ENCODE measurements at places on chromosomes 11 and 22. TPM values are rescaled to one million over a fixed set of nuclear protein-coding genes. Genes with fewer than 3 reads are reported as not detected.

TMPRSS13 gene
- 0.60 TPM for total RNA-seq

C1QTNF5 gene
- 24.3 TPM for total RNA-seq

GRCh38 chr11:16346975-16347374 lies 9.4 kb downstream of the SOX6 start:
- no peak for DNase-seq

GRCh38 chr11:35242412-35243242 lies 103.7 kb downstream of the CD44 start:
- no peak for DNase-seq

DNA sequence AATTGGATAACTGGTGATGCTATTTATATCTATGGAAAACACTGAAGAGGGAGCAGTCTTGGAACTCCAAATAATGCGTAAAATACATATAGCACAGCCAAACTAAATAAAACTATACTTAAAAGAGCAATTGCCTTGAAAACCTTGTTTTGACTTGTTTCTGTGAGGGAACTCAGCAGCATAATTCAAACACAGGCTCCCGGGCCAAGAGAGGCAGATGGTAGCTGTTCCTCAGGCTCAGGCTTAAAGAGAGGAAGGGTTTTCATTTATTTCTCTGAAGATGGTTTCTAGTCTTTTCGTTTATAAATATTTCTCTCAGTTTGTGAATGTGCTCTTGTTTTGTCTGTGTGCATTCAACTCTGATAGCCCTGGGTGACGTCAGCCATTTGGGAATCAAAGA lies 82.4 kb downstream of the FANCF start:
- no peak for DNase-seq

DNA sequence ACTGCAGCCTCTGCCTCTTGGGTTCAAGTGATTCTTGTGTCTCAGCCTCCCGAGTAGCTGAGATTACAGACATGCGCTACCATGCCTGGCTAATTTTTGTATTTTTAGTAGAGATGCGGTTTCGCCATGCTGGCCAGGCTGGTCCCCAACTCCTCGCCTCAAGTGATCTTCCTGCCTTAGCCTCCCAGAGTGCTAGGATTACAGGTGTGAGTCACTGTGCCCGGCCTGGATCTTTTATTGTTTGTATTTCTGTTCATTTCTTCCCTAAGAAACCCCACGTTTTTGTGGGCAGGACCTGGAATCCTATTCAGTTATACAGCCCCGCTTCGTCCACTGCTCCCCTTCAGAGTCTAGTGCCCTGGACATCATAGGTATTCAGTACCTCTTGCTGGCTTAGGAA lies 28.7 kb downstream of the ZBTB16 start:
- DNase-seq: no peak
